ENCODE measurements at places on chromosomes 12 and 14. TPM values are rescaled to one million over a fixed set of nuclear protein-coding genes. Genes with fewer than 3 reads are reported as not detected.

GRCh38 chr12:79217306-79217705 lies 352.7 kb downstream of the SYT1 start:
- no peak for DNase-seq

The HOXC5 gene
- total RNA-seq = not detected

The AKAP6 gene
- 249 TPM for total RNA-seq

GRCh38 chr12:12720672-12721161 lies 3.5 kb downstream of the CDKN1B start:
- DNase-seq = no peak

The ASCL1 gene
- total RNA-seq = not detected

DNA sequence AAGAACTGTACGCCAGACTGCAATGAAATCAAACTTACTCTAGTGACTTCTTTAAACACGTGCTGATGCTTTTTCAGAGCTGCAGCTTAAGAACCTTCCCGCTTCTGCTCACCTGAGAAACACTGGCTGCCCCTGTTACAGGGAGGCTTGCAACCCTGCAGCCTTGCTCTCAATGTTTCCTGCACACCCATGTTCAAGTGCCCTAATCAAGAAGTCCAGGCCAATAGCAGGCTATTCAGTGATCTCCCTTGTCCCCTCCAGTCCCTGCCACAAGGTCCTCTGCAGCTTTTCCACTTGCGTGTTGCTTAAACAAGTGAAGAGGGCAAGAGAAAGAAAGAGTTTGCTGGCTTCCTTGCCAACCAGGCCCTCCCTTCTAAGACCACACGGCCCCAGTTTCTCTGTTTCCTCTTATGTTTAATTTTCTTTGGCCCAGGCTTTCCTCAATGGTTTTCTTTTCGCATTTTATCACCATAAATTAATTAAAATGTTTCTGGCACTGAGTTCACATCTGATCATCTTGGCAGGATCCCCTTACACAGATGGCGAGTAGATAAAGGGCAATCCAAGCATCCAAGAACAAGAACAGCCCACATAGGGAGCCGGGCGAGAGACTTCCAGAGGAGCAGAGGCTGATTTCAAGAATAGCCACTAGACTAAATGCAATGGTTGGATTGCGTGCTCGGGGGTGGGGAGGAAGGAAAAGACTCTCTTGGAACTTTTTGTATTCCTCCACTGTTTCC lies 82.3 kb upstream of the CDKN3 start:
- DNase-seq = no peak

- no peak for DNase-seq
Measured at GRCh38 chr14:99234961-99235571, 36.9 kb downstream of the BCL11B start.

The KCNH5 gene
- total RNA-seq = not detected

The CLEC1B gene
- not detected for total RNA-seq

- DNase-seq = no peak
Measured at GRCh38 chr12:127389923-127390322, 877.0 kb upstream of the TMEM132C start.

The FAM90A1 gene
- total RNA-seq = not detected
